ENCODE measurements at places on chromosomes 5 and 9.

GRCh38 chr9:131773911-131774379, 34.1 kb upstream of the RAPGEF1 start:
- DNase-seq, result no peak

GRCh38 chr5:154444556-154445421, 1.0 kb upstream of the SAP30L start:
- DNase-seq, result no peak

DNA sequence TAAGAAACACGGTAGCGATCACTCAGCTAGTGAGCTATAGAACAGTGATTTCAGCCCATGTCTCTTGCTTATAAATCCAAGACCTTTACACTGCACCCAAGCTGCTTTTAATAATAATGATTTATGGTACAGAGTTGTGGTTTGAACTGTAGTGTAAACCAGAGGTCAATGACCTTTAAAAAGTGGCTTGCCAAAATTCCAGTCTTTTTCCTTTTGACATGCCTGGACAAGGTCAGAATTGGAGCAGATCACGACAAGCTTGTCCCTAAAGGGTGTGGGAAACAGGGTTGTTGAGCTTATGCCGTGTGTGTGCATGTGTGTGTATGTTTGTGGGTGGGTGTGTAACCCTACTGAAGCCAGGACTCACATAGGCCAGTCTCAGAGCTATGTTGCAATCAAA, 225.3 kb upstream of the CLINT1 start:
- no peak for DNase-seq

GRCh38 chr5:107894361-107894760, 223.6 kb upstream of the EFNA5 start:
- DNase-seq, result no peak

GRCh38 chr5:142012186-142012785, 541 bp downstream of the GNPDA1 start:
- DNase-seq, result no peak

DNA sequence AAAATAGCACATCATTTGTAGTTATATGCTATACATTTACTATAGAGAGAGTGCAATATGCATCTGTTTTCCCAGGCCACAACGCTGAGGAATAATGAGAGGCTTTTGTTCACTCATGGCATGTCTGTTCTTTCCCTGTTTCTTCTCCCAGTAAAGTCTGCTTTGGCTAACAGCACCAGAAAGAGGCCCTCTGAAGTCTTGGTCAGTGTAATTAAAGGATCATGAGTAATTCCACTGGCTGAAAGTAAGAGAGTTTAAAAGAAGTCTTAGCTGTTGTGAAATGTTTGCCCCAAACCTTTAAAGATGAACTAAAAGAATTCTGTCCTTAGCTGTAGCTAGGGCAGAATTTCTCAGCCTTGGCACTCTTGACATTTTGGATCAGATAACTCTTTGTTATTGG, 228.8 kb downstream of the TLE4 start:
- no peak for DNase-seq

- DNase-seq, result no peak
These were observed 63.7 kb downstream of the S1PR3 start for GRCh38 chr9:89054865-89055495.
